ENCODE measurements at places on chromosomes 3 and 15.

DNA sequence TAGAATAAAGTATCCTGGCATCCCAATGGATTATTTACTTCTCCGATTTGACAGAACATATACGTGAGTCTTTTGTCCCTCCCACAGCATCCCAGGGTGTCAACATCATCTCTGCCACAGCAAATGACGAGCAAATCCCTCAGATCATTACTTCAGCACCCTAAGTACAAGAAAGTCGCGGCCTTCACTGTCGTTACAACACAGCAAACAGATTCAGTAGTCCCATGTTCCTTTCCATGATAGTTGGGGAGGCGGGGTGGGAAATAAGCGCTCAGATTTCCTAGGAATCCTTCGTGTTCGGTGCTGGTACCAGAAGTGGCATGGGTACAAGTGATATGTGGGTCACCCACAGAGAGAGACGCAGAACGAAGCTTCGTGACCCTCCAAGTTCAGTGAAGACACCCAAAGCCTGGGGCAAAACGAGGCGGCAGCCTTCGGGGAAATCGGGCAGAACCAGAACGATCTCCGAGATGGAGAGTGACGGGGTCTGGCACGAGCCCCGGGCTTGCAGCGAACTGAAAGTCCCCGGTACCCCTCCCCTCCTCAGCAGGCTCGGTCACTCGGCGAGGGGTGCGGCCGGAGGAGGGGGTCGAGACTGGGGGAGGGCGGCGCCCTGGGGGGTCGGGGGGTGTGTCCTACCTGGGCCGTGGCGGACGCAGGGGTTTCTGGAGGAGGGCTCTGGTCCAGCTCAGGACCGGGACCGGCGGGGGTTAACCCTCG, 619 bp downstream of the TTBK2 start:
- no peak for DNase-seq

GRCh38 chr3:140396110-140396509, 281.8 kb upstream of the TRIM42 start:
- DNase-seq = no peak

GRCh38 chr15:78359041-78359808, 19.1 kb downstream of the CRABP1 start:
- no peak for DNase-seq

DNA sequence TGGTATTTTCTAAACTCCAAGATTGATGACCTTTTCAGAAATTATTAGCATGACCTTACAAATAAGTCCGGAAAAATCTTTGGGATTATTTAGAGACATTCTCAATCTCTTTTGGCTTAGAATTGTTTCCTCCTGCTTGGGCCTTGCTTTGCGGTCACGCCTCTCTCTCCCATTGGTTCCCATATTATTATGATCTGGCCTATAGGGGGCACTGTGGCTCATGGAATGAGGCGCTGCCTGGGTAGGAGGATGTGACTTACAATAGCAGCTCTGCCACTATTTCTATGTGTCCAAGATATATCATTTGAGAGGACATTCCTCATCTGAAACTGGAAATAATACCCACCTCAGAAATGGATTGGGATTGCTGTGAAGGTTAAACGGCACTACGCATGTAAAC, 464.9 kb downstream of the MFSD1 start:
- DNase-seq = no peak

DNA sequence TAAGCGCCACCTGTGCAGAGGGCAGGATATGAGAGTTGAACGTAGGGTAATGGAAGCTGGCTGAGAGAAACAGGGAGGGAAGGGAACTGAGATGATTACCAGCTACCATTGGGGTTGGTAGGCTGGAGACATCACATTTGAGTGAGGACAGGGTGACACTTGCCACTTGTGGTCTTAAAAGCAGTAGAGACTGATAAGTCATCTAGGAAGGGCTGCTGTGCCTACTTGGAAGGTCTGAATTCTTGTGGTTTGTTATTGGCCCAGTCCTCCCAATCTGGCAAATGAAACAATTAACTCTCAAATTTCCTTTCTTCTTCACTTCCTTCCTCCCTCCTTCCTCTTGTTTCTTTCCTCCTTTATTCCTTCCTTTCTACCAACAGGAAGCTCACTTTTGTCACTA, 46.8 kb downstream of the COL6A5 start:
- DNase-seq = no peak

GRCh38 chr3:190012314-190012782, 108.3 kb downstream of the P3H2 start:
- no peak for DNase-seq

DNA sequence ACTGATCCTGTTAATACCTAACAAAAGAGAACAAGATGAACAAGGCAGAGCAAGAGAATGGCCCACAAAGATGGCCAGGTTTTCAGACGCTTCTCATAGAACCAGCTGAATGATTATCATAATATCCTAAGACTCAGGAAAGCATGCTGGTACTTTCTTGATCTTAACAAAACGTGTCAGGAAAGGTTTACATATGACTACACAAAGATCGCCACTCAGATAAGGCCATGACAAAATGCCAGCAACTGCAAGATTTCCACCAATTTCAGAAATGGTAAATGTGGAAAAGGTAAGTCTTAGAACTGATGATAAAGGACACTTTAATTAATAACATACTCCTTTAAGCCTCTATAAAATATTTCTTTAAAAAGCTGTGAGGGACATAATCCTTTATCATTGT, 108.8 kb downstream of the DLG1 start:
- DNase-seq = no peak

DNA sequence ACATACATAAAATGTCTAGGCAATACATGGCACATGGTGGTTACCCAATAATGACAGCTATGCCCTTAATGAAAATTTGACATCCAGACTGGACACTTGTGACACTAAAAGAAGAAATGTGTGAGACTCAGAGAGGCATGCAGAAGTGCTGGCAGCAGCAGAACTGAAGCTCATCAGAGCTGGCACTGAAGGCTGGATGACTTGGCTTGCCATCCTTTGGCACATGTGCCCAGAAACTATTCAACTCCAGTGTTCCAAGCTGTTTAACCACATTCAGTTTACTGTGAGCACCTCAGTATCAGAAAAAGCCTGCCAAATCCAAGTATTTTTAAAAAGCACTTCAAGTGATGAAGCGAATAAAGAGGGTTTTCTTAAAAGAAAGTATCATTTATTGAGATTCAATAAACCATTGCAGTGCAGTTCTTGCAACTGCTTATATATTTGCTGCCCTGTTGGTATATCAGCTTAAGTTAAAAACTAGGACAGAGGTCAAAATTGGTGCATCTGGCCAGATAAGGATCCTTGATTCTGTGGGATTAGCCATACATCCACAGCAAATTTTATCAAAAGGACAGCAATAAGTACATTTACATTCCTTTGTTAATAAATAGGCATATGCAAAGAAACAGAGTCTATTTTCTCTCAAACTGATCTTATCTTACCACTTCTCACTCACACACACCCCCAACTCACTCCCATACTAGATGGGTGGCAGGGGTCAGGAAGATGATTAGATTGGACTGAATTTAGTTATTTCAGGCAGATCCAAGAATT, 15.8 kb downstream of the IGSF11 start:
- no peak for DNase-seq

GRCh38 chr3:183378008-183378407, 50.4 kb downstream of the MCF2L2 start:
- DNase-seq = peak; percentile 98

GRCh38 chr3:184643442-184643841, 68.4 kb downstream of the MAGEF1 start:
- no peak for DNase-seq

- DNase-seq = no peak
Measured at GRCh38 chr3:82416830-82417229, 655.4 kb upstream of the GBE1 start.

GRCh38 chr15:35545316-35545823, 595 bp downstream of the DPH6 start:
- no peak for DNase-seq

DNA sequence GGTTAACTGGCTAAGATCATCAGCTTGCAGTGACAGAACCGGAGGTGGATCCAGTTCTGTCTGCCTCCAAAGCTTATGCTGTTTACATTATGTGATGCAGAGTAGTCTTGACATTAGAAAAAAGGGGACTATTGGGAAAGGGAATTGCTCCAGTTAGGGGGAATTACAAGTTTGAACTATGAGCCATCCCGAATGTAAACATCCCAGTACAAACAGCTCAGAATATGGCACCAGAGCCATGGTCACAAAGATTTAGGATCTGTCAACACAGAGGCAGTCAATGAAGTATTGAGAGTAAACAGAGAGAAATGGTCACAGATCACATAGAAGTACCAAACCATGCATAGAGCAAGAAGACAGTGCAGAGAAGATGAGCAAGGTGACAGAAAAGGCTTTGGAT, 39.8 kb upstream of the CRTC3 start:
- DNase-seq = no peak

- DNase-seq = no peak
Measured at GRCh38 chr3:126202276-126202675, 21.9 kb upstream of the ALDH1L1 start.

DNA sequence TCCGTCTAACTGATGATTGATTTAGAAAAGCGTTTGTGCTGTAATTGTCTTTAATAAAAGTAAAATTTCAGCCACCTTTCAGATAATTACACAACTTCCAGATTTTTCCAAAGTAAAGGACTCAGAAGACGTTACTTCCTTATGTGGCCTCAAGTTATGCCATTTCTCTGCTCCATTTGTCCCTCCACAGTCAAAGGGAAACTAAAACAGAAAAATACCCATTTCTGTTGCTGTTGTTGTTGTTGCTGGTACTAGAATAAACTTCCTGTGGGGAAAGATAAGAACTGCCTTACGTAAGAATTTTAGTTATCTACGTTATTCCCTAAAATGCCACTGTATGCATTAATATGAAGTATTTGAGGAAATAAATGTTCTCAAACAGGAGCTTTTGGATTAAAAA, 153.9 kb downstream of the P3H2 start:
- DNase-seq = no peak

DNA sequence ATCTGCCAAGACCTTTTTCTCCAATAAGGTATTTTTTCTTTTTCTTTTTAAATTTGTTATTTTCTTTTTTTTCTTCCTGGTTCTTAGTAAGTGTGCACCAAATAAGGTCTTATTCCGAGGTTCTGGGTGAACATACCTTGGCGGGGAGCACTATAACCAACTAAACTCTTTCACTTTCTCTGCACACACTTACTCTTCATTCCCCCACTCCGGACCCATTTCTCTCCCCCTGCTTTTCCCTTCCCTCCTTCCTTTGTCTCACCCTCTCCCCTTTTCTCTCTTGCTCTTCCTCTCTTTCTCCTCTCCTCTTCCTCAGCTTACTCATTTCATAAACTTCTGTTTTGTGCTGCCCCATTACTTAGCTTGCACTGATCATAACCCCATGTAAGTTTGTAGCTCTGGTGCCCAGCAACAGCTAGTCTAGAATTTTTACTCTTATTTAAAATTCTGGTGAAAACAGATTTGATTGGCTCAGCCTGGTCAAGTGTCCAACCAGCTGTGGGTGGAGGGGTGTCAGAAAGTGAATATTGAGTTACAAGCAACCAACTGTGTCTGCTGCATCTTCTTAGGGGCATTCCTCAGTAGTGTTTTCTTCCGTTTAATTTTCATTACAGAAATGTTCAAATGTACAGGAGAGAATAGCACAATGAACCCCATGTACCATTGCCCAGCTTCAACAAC, 297.5 kb downstream of the SHQ1 start:
- DNase-seq = no peak

- no peak for DNase-seq
Measured at GRCh38 chr3:29226706-29227105, 54.2 kb upstream of the RBMS3 start.

- DNase-seq = no peak
Measured at GRCh38 chr3:12729051-12729651, 29.9 kb downstream of the TMEM40 start.

- no peak for DNase-seq
Measured at GRCh38 chr15:39275066-39275465, 305.8 kb upstream of the THBS1 start.

GRCh38 chr3:111107662-111108035, 36.0 kb downstream of the NECTIN3 start:
- no peak for DNase-seq

DNA sequence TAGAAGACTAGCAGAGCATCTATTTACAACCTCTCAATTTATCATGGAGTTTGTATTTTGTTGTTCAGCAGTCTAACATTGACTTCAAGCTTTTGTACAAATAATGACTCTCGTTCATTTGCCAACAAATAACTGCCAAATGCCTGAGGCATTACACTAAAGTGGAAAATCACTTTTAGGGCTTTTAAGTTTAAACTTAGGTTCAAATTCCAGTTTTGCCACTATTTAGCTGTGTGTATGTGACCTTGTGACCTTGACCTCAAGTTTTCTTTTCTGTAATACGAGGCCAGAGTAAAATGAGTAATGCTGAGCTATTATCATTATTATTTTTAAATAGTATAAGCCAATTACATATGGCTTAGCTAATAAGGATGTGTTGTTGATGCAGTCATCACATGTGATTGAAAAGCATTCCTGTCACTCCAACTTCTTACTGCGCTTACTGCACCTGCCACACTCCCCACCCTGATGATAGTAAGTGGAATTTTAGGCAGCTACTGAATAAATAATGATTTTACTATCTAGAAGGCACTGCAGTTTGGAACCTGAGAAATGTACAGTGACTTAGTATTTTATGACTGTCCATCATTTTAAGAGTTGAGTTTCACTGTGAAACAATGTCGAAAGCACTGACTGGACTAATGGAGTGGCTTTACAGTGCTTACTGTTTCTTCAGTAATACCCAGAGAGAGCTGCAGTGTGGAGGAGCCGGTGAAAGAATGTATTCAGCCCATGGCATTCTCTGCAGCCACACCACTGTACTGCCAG, 16.3 kb downstream of the ARL8B start:
- no peak for DNase-seq

- no peak for DNase-seq
Measured at GRCh38 chr3:150333477-150333876, 74.6 kb upstream of the TSC22D2 start.

DNA sequence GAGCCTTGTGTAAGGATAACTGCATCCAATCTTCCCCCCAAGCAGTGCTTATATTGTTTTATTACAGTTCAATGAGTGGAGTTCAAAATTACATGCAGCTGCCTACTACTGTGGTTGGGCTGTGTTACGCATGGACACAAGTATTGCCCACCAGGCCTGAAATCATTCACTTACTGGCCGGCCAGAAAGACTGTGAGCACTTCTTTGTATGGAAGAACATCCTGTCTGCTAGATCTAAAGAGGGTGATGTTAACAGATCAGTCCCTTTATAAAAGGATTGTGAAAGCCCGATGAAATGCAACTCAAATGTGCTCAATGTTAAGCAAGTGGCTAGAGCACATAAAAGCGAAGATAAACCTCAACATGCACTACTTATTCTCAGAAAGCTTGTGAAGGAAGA, 132.5 kb downstream of the FOXP1 start:
- DNase-seq = no peak

- no peak for DNase-seq
Measured at GRCh38 chr3:141523615-141524375, 37.0 kb downstream of the RASA2 start.

DNA sequence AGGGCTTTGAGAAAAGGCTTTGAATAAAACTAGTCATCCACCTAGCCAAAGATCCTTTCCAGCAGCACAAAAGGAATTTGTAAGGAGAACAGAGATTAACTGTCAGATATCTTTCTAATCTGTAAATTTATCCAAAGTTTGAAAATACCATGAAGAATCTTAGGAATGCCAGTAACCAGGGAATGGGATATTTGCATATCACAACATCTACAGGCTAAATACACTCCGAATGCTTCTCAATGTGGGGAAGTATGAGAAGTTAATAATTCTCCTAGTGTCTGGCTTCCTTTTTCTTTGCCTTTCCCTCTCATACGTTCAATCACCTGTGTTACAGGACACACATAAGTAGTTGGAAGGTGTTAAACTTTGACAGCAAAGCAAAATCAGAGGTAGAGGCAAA, 7.8 kb downstream of the ANAPC13 start:
- DNase-seq = no peak

GRCh38 chr3:135272026-135272669, 477.1 kb downstream of the EPHB1 start:
- no peak for DNase-seq

Data from NCI-H2081 treated with DMSO at 0.1 percent for 48 hours (cell line).